ENCODE measurements at places on chromosomes 7 and 10. TPM values are rescaled to one million over a fixed set of nuclear protein-coding genes. Genes with fewer than 3 reads are reported as not detected.
A peak's percentile ranks its signal among the peaks of the same experiment; 100 is the strongest.

The COL17A1 gene
- polyA plus RNA-seq = 0.12 TPM

The CYP26C1 gene
- polyA plus RNA-seq = not detected

The PLEKHS1 gene
- polyA plus RNA-seq = not detected

DNA sequence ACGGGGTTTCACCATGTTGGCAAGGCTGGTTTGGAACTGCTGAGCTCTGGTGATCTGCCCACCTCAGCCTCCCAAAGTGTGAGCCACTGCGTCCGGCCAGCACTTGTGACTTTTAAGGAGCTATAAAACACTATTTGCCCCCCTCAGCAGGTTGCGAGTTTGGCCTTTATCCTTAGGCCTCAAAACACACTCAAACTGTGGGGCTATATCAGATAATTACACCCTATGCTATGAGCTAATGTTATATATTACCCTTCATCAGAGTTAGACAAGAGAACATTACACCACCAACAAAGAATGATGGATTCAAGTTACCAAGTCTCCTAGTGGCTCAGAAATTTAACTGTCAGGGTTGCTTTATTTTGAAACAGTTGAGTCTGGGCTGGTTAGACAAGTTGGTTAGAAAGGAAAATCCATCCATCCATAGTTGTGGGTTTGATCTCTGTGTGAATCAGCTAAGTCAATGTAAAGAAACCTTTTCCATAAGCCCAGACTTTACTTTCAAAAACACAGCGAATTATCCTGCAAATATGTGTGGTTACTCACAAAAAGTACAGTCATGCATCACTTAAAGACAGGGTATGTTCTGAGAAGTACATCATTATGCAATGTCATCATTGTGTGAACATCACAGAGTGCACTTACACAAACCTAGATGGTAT lies 115.8 kb downstream of the SEMA3D start:
- no peak for DNase-seq

GRCh38 chr7:126843336-126843735 lies 409.4 kb downstream of the GRM8 start:
- DNase-seq = no peak

DNA sequence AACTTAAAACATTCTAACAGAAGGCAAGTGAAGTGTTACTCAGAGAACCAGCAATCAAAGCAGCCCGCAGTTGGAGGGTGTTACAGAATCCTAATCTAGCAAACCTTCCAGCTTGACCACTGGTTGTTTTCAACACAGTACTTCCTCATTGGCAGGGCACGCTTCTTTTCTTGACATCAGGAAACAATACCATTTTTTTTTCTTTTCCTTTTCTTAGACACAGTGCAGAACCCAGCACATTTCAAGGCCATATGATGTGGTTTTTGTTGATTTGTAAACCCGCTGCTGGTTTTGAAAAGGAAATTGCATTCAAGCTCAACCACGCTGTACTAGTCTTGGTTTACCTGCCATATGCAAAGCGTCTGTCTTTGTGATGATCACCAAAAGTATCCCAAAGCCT lies 33.4 kb downstream of the RHOBTB1 start:
- no peak for DNase-seq

DNA sequence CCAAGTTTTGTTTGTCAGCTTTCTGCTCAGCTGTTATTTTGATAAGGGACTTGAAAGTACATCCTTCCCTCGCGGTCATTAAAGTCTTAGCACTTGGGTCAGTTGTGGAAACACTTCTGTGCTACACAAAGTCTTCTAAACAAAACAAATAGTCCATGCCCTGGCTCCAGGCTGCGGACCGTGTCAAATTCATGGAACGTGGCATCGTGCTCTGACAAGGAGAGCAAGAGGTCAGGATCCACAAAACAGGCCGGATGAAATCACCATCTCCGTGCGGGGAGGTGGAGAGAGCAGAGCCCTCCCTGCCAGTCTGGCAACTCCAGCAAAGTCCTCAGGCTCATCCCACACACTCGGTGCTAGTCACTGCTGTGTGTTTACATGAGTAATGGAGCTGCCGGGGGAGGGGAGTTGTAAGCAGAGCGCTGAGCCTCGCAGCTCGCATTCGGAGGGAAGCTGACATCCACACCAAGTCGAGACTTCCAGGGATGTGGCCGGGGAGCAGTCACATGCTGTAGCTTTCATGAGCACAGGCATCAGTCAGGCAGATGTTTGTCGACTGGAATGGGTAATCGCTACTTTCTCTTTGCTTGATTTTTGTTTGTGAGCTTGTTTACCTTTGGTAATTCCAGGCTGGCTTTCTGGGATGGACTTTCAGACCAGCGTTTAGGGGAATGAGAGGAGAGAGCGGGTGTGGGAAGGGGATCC lies 147.6 kb downstream of the ARID5B start:
- DNase-seq = peak; percentile 41

GRCh38 chr10:133165556-133166503 lies 5.8 kb downstream of the KNDC1 start:
- DNase-seq = peak; percentile 28

DNA sequence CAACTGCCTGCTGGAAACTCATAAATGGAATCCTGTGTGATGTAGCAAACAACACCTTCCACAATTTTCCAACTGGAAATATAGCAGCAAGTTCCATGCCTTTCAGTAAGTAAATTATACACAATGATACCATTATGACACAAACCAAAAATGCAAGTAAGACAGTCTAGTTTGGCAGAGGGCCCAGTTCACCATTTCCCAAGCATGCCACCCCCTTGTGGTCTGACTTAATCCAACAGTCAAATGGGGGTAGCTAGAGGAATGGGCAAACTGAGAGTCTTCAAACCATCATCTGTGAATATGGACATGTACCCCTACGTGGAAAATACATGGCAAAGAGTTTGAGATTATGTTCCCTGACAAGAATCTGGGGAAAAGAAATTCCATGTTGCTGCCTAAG lies 137.6 kb upstream of the VWC2 start:
- DNase-seq = no peak

GRCh38 chr10:97355571-97355975 lies 21.0 kb upstream of the FRAT2 start:
- no peak for DNase-seq

Data from SK-N-SH (cell line).